ENCODE measurements at places on chromosomes 4 and X.

- DNase-seq: no peak
These were observed 25.5 kb upstream of the ZNF330 start for GRCh38 chr4:141195095-141195707.

DNA sequence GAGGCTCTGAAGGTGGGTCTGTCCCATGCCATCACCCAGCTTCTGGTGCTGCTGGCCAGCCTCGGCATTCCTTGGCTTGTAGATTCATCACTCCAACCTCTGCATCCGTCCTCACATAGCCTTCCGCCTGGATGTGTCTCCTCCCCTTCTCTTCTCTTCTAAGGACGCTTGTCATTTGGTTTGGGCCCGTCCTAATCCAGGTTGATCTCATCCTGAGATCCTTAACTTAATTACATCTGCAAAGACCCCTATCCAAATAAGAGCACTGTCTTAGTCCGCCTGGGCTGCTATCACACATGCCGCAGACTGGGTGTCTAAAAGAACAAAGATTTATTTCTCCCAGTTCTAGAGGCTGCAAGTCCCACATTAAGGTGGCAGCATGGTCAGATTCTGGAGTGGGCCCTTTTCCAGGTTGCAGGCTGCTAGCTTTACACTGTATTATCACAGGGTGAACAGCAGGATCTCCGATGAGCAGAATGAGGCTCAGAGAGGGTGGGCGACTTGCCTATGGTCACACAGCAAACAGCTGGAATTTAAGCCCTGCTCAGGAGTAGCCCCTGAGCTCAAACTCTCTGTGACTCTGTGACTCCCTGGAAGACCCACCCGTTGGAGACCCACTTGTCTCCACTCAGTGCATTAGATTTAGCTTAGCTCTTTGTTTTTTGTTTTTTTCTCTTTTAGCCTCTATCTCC lies 113.1 kb downstream of the STK32B start:
- no peak for DNase-seq

- no peak for DNase-seq
These were observed 262.7 kb downstream of the PDHA2 start for GRCh38 chr4:96102541-96103026.

- no peak for DNase-seq
These were observed 198.9 kb downstream of the DHRSX start for GRCh38 chrX:2301901-2302300.

DNA sequence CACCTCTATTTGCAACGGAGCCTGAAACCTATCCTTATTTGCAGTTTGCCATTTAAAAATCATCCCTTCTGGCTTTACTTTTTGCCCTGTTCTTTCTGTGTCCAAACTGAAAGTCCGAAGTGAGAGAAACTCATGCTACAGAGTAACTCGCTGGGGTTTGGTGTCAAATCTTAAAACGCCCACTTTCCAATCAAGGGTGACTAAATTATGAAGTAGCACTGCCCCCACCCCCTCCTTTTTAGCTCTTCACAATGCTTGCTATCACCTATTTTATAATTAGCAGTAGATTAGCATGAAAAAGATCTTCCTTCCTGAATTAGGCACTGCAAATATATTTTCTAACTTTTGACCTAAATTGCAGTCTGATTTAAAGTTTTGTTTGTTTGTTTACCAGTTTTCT lies 52.5 kb downstream of the VGLL1 start:
- no peak for DNase-seq

DNA sequence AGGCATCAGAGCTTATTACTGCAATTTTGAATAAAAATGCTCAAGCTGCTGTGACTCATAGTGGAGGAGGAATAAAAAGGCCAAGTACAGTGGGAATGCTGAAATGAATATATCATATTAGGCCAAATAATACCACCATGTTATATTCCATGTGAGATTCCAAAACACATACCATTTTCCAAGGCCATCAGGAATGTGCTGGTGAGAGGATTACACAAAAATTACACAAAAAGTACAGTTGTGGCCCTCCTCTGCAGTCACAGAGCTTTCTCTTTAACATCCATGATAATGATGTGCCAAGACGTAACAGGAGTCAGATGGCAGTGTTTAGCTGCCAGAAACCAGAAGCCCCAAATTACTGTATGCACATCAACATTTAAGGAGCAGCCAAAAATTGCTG lies 153.5 kb downstream of the PCDH18 start:
- DNase-seq: no peak

DNA sequence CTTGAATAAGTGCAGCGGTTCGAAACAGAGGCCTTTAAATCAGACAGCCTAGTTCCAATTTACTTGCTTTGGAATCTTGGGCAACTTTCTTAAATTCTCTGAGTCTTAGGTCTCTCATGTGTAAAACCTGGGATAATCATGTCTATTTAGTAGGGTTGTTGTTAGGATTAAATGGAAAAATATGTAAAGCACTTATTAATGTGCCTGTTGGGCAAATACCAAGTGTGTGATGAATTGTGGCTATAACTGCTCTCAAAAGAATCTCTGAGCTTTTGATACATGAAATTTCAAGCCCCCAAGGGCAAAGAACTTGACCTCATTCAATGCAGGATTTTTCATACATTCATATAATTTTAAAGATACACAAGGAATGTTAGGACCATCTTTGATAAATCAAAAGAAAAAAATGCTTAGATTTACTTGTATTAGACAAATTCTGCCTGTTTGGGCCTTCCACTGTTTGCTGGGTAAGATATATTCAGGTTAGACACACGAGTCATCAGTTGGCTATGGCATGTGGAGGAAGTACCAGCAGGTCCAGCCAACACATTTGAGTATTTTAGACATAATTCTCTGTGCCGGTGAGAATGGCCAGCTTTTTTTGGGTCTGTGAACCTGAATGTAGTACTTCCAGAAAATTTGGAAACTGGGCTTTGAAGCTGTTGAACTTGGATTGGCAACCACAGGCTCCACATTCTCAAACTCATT lies 241.4 kb upstream of the CNKSR2 start:
- DNase-seq: no peak

GRCh38 chr4:67762086-67762485 lies 7.9 kb upstream of the GNRHR start:
- DNase-seq: no peak

DNA sequence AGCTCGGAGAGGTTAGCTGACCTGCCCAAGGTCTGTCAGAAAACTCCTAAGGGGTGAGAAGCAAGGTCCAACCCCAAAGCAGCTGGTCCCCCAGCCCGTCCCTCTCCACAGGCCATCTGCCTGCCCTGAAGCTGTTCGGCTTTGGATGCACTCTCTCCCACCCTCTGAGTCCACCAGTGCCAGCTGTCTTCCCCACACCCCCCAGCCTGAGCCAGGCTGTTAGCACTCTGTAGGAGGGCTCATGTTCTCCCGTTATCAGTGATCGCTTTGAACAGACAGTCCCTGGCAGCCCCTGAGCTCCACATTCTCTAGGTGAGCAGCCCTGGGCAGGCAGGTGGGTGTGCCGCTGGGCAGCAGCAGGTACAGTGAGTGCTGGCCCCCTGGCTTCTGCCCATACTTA lies 16.0 kb downstream of the ZNF185 start:
- DNase-seq: no peak

GRCh38 chr4:150242820-150243458 lies 164.7 kb downstream of the DCLK2 start:
- DNase-seq: no peak

All from stimulated activated CD8-positive, alpha-beta memory T cell treated with anti-CD3 and anti-CD28 coated beads, Interleukin-2, amount 100 ng/mL, for 1 hour (primary cell).